Renal cortex interstitium (tissue), 15 donors: ENCODE measurements at places on chromosomes 16 and 17. TPM values are rescaled to one million over a fixed set of nuclear protein-coding genes. Genes with fewer than 3 reads are reported as not detected.

GRCh38 chr16:76946879-76947278, 244.1 kb upstream of the MON1B start:
- no peak for DNase-seq

GRCh38 chr16:56307534-56307873, 116.2 kb downstream of the GNAO1 start:
- DNase-seq = no peak

DNA sequence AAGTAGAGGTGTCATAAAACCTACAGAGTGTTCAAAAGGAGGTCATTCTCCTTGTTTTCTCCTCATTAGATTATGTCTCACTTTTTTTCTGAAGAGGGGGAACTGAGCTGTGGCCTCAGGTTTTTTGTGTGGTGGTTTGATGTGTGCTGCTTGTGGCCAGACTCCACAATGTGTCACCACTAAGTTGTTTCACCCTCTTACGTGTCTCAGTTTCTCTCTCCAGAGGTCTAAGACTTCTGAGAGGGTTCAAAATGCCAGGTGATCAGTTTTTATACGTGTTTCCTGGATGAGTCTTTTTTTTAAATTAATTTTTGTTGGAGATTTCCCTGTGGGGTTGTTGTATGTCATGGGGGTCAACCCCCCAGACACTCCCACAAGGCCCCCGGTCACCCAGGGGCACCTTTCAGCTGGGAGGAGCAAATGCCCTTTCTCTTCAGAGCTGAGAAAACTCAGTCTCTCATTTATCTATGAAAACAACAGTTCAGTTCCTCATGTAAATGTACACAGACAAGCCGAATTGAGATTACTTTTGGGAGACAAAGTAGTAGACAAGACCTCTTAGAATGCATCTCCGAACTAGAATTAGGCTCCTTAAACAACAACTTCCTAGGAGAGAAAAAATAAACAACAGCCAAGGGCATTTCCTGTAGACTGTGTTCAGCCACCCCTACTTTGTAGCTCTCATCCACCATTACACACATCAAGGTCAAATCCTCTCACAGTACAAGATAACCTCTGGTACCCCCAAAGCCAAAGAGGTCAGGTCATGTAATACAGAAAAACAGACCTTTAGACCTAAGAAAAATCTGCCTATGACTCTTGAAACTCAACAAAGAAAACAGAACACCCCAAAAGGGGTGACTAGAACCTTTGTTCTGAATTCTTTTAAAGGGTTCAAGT, 23.9 kb upstream of the TMEM98 start:
- DNase-seq = no peak

The SLC6A2 gene
- polyA plus RNA-seq = 0.10 TPM

The ODF4 gene
- polyA plus RNA-seq = not detected

The RAB34 gene
- polyA plus RNA-seq = 186 TPM

DNA sequence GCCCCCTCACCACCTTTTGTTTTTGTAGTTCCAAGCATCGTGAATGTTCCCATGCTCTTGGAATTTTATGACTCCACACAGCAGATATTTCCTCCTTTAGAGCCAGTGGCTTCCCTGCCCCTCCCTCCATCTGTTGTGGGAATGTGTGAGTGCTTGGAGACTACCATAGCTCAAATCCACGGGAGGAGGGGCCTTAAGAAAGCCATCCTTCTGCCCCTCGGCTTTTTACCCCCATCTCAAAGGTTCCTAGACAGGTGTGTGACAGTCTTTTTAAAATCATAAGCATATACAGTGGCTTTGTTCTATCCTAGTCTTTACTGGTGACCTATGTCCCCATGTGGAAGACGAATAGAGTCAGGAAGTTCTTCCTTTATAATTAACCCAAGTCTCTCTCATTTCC, 47.2 kb downstream of the YPEL2 start:
- no peak for DNase-seq

The TPSB2 gene
- not detected for polyA plus RNA-seq
